ENCODE measurements at places on chromosomes 4 and X. TPM values are rescaled to one million over a fixed set of nuclear protein-coding genes. Genes with fewer than 3 reads are reported as not detected.
A peak's percentile ranks its signal among the peaks of the same experiment; 100 is the strongest.

GRCh38 chrX:37820646-37821045 lies 26.7 kb downstream of the DYNLT3 start:
- no peak for DNase-seq

GRCh38 chr4:57404483-57404882 lies 294.3 kb upstream of the IGFBP7 start:
- DNase-seq: no peak

DNA sequence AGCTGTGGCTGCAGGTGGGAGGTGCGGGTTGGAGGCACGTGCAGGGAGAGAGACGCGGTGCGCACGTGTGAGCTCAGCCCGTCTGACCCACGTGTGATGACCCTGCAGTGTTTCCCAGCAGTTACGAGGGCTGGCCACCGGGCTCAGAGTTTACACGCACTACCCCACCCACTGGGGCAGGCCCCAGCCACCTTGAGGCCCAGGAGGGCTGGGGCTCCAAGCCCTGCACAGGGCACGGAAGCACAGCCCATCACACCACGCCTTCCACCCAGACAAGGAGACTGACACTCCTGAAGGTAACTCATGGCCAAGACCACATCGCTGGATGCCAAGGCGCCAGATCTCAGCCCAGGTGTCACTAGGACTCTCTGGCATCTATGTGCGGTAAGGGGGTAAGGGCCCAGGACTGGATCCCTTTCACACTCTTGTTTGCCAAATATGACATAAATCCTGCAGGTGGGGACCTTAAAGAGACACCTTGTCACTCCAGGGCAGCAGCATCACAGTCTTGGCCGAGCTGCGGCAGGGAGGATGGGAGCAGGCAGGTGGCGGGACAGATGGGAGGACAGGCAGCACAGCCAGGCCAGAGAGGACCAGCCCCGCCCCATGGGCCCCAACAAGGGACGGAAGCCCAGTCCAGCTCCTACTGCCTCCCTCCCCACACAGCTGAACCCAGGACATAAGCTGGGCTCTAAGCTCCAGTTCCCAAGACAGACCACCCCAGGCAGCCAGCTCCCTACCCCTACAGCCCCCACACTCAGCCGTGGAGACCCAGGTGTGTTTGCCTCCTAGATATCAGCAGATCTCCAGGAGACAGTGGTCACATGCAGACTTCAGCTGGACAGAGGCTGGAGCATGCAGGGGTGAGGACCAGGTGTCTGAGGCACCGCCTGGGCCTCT lies 56.8 kb downstream of the ZFYVE28 start:
- no peak for DNase-seq

DNA sequence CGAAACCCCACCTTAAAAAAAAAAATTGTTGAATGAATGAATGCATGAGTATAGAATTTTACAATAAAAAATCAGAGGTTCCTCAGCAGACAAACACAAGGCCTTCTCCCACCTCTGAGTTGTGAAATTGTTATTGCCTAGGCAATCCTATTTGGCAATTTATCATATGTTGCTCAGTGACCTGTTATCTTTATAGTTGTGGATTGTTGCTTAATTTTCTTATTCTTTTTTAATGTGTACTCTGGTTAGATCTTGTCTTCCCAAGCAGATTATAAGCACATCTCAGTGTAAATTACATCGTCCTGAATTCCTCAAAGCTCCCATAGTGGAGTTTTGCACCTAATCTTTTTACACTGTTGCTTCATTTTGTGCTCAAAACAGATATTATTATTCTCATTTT lies 71.9 kb downstream of the RBM47 start:
- DNase-seq: peak; percentile 38

The KLHL13 gene
- 0.82 TPM for total RNA-seq

Data from fibroblast of the aortic adventitia (primary cell).